Hematopoietic multipotent progenitor cell treated with erythropoietin and hydrocortisone succinate and interleukin-3 and kit ligand, for 17 days (in vitro differentiated cells): ENCODE measurements at places on chromosomes 11 and 22.
A peak's percentile ranks its signal among the peaks of the same experiment; 100 is the strongest.

GRCh38 chr11:36343436-36343835 is 47.3 kb downstream of the PRR5L start:
- DNase-seq: no peak

DNA sequence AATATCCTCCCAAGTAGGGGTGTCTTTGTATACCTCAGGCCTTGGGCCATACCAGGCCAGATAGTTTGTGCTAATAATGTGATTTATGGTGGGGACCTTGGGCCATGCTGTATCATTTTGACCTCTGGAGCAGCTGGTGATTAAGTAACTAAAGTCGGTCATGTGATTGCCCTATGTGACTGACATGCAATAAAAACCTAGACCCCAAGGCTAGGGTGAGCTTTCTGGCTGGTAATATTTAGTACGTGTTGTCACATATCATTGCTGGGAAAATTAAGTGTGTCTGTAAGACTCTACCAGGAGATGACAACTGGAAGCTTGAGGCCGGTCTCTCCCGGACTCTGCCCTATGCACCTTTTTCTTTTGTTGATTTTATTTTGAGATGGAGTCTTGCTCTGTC is 12.6 kb upstream of the TFIP11 start:
- DNase-seq: no peak

- no peak for DNase-seq
Observed at GRCh38 chr22:27991586-27992293, 72.7 kb upstream of the PITPNB start.

GRCh38 chr11:17633279-17633986 is 85.9 kb upstream of the MYOD1 start:
- DNase-seq: no peak

DNA sequence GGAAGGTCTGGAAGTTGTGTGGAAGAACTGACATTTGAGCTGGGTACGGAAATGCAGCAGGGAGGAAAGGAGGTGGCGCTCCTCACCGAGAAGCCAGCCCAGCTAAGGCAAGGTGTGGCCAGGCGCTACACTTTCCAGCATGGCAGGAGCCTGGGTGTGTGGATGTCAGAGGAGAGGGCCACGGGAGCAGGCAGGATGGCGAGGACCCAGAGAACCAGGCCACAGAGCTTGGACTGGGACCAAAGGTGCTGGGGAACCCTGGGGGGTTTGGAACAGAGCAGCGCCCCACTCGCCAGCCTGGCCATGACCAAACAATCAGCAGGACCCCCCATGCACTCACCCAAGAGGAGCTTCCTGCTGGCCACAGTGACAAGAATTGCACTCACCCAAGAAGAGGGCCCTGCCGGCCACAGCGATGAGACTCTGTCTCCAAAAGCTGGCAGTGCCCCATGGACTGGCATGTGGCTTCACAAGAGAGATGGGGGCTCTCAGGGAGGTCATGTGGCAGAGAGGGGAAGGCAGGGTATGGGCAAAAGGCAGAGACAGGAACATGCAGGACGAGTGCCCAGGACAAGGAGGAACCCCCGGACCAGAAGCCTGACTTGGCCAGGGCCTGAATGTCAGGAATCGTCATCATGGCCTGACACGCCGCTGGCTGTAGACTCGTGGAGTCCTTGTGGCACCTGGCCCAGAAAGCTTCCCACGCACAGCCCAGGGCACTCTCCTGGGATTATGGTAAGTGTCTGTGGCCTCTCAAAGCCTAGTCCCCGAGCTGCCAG is 45.4 kb downstream of the IGF2 start:
- no peak for DNase-seq

DNA sequence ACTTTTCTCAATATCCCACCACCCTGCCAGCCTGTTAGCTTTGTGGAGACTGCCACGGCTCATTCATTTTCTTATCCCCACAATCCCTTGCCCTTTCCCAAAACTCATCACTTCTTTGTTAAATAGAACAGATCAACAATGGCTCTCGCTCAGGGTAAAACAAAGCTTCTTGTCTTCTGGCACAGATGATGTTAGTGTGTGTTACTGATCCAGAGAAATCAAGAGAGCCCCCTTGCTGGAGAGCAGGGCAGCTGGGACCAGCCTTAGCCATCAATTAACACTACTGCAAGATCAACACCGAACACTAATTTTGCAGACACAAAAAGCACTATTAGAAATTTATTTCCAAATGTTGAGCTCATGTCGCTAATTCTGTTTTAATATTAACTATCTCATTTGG is 420.9 kb downstream of the TENM4 start:
- DNase-seq: no peak

GRCh38 chr11:128039140-128040021 is 548.0 kb downstream of the ETS1 start:
- DNase-seq: no peak

DNA sequence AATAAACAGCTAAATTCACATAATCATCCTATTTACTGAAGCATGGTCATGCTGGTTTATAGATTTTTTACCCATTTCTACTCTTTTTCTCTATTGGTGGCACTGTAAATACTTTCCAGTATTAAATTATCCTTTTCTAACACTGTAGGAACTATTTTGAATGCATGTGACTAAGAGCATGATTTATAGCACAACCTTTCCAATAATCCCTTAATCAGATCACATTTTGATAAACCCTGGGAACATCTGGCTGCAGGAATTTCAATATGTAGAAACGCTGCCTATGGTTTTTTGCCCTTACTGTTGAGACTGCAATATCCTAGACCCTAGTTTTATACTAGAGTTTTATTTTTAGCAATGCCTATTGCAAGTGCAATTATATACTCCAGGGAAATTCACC is 10.7 kb downstream of the RAG1 start:
- no peak for DNase-seq

GRCh38 chr11:134981835-134982234 is 569.8 kb upstream of the B3GAT1 start:
- DNase-seq: no peak

DNA sequence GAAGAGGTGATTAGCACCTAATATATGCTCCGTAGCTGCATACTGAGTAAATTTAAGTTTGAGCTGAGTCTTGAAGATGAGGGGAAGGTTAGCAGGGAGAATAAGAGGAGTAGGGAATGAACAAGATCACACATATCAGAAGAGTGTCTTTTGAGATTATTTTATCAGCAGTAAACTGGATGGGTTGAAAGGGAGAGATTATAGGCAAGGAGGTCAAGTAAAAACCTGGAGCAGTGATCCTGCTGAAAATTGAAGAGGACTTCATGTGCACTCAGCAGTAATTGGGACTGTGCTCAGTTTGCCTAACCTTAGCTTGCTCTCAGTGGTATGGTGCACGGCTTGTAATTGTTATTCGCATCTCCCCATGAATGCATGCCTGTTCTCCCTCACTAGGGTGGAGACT is 79.5 kb upstream of the PICALM start:
- peak; percentile 68 for DNase-seq

- DNase-seq: no peak
Observed at GRCh38 chr11:96341211-96342013, 1.6 kb downstream of the MAML2 start.

GRCh38 chr11:25710975-25711374 is 621.0 kb upstream of the ANO3 start:
- DNase-seq: no peak

DNA sequence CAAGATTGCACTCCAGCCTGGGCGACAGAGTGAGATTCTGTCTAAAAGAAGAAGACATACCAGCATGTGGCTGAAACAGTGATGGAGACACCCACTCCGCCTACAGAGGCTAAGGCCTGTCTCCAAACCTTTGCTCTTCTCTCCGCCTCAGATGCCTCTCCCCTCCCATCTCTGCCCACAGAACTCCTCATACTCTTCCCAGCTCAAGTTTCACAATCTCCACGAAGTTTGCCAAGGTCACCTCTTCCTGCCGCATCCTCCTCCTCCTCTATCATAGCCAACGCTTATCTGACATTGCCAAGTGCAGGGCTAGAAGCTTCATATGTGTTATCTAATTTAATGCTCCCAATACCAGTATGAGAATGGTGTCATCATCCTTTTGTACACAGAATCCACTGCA is 25.9 kb upstream of the FBLN1 start:
- DNase-seq: no peak

GRCh38 chr11:82826526-82826925 is 73.7 kb downstream of the PRCP start:
- no peak for DNase-seq

DNA sequence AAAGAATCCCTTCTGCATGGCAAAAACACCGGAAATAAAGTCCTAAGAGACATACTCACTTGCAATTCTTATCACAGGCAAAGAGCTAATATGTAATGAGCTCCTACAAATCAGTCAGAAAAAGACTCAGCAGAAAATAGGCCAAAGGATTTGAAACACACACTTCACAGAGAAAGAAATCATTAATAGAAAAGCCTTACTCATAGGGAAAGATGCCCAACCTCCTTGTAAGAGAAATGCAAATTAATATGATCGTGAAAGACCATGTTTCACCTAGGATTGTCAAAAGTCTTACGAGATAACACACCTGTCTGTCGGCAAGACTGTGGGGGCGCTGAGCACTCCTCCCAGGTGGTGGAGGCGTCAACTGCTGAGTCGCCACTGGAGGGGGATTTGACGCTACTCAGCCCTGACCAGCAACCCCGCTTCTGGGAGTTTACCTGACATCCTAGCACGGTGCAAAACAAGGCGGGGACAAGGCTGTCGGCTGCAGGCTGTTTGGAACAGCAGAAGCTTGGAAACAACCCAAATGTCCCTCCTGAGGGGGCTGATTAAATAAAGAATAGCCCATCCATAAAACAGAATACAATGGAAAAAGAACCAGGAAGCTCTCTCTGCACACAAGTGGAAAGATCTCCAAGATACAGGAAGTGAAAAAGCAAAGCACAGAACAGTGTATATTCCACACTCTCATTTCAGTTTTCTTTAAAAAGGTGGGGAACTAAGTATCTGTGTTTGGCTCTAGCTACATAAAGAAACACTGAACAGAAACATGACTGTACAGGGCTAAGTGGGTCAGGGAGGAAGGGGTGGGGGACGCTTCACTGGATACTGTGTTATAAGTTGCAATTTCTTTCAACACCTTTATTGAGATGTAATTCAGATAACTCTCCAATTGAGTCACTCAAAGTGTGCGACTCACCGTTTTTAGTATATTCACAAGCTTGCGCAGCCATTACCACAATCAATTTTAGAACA is 11.5 kb downstream of the CSNK1E start:
- DNase-seq: no peak

DNA sequence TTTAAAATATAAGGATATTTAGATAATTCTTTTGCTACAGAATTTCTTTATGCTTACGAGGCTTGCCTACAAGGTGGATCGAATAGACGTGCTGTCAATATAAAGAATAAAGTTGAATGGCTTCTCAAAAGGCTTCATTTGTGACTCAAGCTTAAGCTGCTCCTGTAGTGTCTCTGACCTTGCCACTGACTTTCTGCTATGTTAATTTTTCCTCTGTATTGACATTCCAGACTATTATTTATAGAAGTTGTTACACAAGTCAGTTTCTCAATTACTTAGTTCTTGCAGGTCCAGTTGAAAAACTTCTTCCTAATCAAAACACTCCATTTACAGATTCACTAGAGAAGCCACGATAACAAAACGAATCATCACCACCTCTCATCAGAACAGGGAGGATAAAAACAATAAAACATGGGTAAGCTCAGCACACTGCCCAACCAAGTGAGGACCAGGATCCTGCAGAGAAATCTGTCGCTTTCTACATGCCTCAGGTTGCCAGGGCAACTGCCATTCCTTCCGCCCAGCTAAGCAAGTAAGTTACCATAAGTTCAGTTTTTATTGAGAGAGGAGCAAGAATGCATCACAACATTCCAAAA is 39.0 kb upstream of the CHKA start:
- DNase-seq: no peak

DNA sequence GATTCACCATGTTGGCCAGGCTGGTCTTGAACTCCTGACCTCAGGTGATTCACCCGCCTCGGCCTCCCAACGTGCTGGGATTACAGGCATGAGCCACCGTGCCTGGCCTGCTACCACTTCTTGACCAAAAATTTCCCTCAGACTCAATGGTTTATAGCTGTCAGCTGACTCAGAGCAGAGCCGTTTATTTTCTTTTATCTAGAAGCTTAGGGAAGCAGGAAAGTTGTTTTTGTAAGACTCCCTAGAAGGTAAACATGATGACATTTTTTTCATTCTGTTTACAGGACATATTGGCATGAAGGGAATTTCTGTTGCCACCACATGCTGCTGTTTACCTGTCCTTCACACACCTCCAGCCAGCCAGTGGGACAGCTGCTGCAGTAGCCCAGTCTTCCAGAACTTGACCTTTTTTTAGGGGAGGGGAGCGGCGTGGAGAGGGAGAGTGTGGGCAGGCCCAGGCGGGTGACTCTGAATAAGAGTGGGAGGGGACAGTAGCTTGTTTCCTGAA is 56.1 kb upstream of the PTPRJ start:
- DNase-seq: no peak

DNA sequence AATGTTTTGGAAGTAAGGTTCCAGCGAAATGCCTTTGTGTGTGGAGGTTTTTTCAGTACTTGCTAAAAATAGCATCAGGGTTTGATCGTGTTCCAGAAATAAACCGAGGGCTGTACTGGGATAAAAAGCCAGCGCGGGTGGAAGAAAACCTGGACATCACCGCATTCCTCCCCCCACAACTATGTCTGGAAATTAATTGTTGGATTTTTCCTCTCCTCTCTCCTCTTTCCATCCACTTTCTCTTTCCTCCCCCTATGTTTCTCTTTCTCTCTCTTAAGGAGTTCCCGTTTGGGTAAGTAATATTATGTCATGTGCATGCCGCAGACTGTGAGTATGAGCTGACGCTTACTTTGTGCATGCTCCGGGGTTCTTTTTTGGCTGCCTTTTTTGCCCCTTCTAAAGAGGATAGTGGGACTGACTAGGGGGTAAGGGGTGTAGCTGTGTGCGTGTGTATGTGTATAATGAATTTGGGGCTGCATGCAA is 104.2 kb upstream of the HSD17B12 start:
- DNase-seq: no peak

DNA sequence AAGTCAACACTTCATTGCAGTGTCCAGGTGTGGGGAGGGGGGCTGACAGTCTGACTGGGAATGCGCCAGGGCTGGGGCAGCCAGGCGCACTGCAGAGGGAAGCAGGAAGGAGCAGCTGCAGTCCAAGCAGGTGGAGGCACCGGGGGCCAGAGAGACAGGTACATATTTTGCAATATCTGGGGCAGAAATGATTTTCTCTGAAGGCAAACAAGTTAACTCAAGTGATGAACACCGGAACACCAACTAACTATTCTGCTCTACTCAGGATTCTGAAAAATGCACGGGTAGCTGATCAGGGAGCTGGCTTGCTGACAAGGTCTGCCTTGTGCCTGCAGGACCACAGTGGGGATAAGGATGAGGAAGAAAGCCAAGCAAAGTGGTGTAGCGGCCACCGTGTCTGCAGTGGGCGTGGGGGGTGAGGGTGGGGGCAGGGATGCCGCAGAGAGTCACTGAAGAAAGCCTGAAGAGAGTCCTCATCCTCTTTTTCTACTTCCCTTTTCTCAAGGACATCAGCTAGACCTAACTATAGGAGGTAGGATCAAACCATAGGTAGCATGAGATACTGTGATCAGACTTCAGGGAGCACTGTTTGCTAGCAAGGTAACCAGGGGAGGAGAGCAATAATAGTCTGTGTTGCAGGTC is 83.4 kb downstream of the SCN3B start:
- DNase-seq: no peak

- no peak for DNase-seq
Observed at GRCh38 chr11:116109228-116109627, 605.0 kb upstream of the CADM1 start.
